Tracheal epithelial cell (primary cell): ENCODE measurements at places on chromosomes 7 and 10. TPM values are rescaled to one million over a fixed set of nuclear protein-coding genes. Genes with fewer than 3 reads are reported as not detected.

GPRIN2 gene
- 0.85 and 10.4 TPM in 2 replicates for total RNA-seq

SCIN gene
- total RNA-seq = 0.21 and 5.3 TPM in 2 replicates

WNT8B gene
- total RNA-seq = not detected in 2 replicates

GPR146 gene
- 2.8 and 3.9 TPM in 2 replicates for total RNA-seq

VSTM2A gene
- not detected in 2 replicates for total RNA-seq

ZNF425 gene
- 2.6 and 3.1 TPM in 2 replicates for total RNA-seq

TMEM225B gene
- total RNA-seq = 0.64 and 2.2 TPM in 2 replicates

CTBP2 gene
- total RNA-seq = 105 and 125 TPM in 2 replicates

PRSS37 gene
- not detected in 2 replicates for total RNA-seq

RAB11FIP2 gene
- 8.0 and 10.2 TPM in 2 replicates for total RNA-seq

C7orf57 gene
- total RNA-seq = 0.21 TPM in 1 of 2 replicates, not detected in the other

PTN gene
- total RNA-seq = 0.21 and 0.24 TPM in 2 replicates

ACSL5 gene
- under 0.01 and 2.7 TPM in 2 replicates for total RNA-seq

GOLGA7B gene
- 0.21 and 0.72 TPM in 2 replicates for total RNA-seq

PAPOLB gene
- not detected in 2 replicates for total RNA-seq

OR2A1 gene
- total RNA-seq = not detected in 2 replicates

ZNF746 gene
- 19.2 and 20.7 TPM in 2 replicates for total RNA-seq

HOXA1 gene
- total RNA-seq = 0.48 and 0.64 TPM in 2 replicates

PAX2 gene
- total RNA-seq = under 0.01 and 0.96 TPM in 2 replicates

CRHR2 gene
- total RNA-seq = not detected in 2 replicates

LMTK2 gene
- total RNA-seq = 13.0 and 14.9 TPM in 2 replicates

GPC2 gene
- 2.2 and 3.0 TPM in 2 replicates for total RNA-seq

HTR5A gene
- total RNA-seq = not detected in 2 replicates

IGFBP3 gene
- total RNA-seq = 9.2 and 133 TPM in 2 replicates

AGAP5 gene
- total RNA-seq = 0.96 and 2.3 TPM in 2 replicates

DDX56 gene
- 78.3 and 79.3 TPM in 2 replicates for total RNA-seq

PTF1A gene
- not detected in 2 replicates for total RNA-seq

RBP4 gene
- 0.24 TPM in 1 of 2 replicates, not detected in the other for total RNA-seq

PTPN20 gene
- 1.1 and 2.4 TPM in 2 replicates for total RNA-seq

AZGP1 gene
- 0.21 and 0.48 TPM in 2 replicates for total RNA-seq

CNNM1 gene
- total RNA-seq = under 0.01 and 0.21 TPM in 2 replicates

TLX1 gene
- total RNA-seq = under 0.01 TPM in 1 of 2 replicates, not detected in the other

HDAC9 gene
- 8.1 and 52.8 TPM in 2 replicates for total RNA-seq

ZC3HAV1L gene
- 16.2 and 23.4 TPM in 2 replicates for total RNA-seq

CRTAC1 gene
- total RNA-seq = under 0.01 TPM in 1 of 2 replicates, not detected in the other

SPDYE5 gene
- total RNA-seq = not detected in 2 replicates

SMKR1 gene
- total RNA-seq = 0.24 TPM in 1 of 2 replicates, not detected in the other

LRRTM3 gene
- total RNA-seq = not detected in 2 replicates

TWIST1 gene
- 7.7 and 16.4 TPM in 2 replicates for total RNA-seq
